Gastroesophageal sphincter (tissue), 4 donors: ENCODE measurements at places on chromosomes 12 and 14. TPM values are rescaled to one million over a fixed set of nuclear protein-coding genes. Genes with fewer than 3 reads are reported as not detected.

Gene SINHCAF
- total RNA-seq = 21.7 TPM

GRCh38 chr14:105987563-105987962 lies 461.2 kb downstream of the TMEM121 start:
- ATAC-seq = no peak

DNA sequence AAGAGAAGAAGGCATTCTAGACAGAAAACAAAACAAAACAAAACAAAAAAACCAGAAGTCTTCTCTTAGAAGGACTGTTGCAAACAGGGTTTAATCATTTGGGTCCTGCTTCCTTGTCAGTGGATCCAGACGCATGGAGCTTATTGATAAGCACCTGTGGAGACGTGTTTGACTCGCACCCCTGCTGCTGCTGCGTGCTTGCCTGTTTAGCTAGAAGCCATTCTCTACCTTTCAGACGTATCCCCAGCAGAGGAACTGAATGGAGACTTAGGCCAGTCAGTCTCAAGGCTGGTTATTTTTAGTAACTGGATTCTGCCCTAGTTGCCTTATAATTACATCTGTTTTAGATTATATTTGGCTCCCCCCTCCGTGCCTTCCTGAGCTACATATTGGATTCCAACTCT lies 186.1 kb upstream of the EEA1 start:
- ATAC-seq = peak; percentile 44

GRCh38 chr14:67680121-67680602 lies 5.7 kb upstream of the VTI1B start:
- ATAC-seq = no peak

DNA sequence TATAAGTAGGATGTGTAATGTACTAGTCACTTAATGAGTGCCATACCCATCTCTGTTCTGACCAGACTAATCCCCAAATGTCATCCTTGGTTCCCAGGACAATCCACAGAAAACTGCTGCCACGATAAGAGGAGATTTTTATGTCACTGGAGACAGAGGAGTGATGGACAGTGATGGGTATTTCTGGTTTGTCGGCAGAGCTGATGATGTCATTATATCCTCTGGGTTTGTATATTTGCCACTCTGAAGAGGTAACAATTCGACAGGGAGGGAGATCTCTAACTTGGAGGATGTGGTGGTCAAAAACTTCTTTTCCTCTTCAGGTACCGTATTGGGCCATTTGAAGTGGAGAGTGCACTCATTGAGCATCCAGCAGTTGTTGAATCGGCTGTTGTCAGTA lies 20.3 kb downstream of the ACSM4 start:
- ATAC-seq = no peak

GRCh38 chr12:16297521-16297920 lies 20.0 kb upstream of the SLC15A5 start:
- no peak for ATAC-seq
